ENCODE measurements at places on chromosomes 1 and 21.

- DNase-seq = no peak
These were observed 195.0 kb upstream of the EDN2 start for GRCh38 chr1:41679531-41679930.

DNA sequence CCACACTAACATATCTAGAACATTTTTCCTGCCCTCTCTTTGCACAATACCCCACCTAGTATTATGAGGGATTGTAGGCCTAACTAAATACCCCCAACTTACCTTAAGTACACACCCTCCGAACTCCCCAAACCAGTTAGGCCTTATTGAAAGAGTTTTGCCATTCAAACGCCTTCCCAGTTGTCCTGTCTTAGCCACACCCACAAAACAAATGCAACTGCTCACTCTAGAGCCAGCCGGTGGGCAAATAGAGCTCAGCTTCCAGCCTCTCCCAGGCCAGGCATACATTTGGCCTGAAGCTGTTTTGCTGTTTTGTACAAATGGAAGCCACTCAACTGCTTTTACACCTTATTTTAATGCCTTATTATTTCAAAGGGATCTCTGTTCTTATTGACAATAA lies 224.2 kb upstream of the RUNX1 start:
- no peak for DNase-seq

- no peak for DNase-seq
These were observed at the start of gene KRTAP24-1 for GRCh38 chr21:30282850-30283249. Gene KRTAP24-1, minus strand, starts transcription at chr21:30282950. Its CDS starts 18 bp downstream, at chr21:30282932.

- peak; percentile 81 for DNase-seq
These were observed 106.4 kb downstream of the TBX19 start for GRCh38 chr1:168386949-168387586.

DNA sequence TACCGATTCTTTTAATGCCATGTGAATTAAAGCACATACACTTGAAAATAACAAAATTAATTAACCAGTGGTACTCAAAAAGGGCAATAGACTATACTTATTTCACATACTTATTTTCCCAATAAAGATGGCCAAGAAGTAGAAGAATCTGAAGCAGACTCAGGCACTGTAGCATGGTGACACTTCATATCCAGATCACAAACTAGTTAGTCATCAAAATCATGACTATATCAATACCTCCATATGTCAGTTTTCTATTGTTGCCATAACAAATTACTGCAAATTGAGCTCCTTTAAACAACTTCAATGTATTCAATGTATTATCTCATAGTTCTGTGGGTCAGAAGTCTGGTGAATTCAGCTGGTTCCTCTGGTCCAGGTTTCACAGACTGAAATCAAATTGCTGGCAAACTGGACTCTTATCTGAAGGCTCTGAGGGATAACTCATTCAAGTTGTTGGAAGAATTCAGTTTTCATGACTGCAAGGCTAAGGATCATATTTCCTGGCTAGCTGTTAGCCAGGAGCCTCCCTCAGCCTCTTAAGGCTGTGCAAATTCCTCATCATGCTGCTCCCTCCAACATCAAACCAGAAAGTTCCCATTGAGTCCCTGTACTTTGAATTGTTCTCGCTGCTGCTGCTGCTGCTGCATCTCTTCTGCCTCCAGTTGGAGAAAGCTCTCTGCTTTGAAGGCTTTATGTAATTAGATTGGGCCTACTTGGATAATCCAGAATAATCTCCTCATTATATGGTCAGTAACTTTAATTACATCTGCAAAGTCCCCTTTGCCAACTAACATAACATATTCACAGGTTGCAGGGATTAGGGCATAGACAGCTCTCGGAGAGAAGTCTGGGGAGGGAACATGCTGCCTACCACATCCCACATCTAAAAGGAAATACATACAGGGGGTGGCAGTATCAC lies 91.5 kb downstream of the MRPL39 start:
- no peak for DNase-seq

GRCh38 chr21:33071770-33072306 lies 1.9 kb downstream of the OLIG1 start:
- DNase-seq = no peak

GRCh38 chr1:207097871-207098324 lies 6.1 kb upstream of the C4BPA start:
- DNase-seq = no peak

- no peak for DNase-seq
These were observed 40.1 kb upstream of the FOXO6 start for GRCh38 chr1:41320895-41321676.

- no peak for DNase-seq
These were observed 28.0 kb downstream of the PRKCZ start for GRCh38 chr1:2078170-2078569.

DNA sequence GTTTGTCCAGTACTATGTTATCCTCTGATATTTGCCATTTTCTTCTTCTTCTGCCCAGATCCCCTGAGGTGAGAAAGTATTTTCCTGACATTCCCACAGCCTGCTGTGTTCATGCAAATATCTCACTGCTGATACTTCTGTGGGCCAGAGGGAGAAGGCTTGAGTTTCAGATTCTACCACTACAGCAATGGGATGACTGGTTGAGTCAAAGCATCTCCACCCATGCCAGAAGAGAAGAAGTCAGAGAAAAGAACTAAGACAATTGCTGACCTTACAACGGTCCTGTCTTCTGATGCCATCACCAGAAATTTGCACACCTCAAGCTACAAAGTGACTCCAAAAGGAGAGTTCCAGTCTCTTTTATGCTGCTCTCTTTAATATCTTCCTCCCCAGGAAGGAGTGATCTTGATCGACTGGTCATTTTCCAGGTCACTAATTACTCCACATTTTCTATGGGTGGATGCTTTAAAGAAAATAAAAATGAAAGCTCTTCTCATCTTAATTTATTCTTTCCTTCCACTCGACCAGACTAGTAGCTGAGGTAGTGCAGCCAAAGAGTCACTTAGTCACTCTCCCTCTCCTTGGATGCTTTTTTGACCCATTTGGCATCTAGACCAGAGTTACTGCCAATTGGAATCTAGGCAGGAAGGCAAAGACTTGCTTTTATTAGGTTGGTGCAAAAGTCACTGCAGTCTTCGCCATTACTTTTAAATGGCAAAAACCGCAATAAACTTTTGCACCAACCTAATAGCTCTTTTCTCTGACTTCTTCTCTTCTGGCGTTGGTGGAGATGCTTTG lies 195.1 kb downstream of the PTPRC start:
- DNase-seq = no peak

Data from activated CD8-positive, alpha-beta memory T cell treated with anti-CD3 and anti-CD28 coated beads, Interleukin-2, amount 50 U/mL, for 4 hours (primary cell).